Right ventricle myocardium superior (tissue), 1 donor: ENCODE measurements at places on chromosomes 7 and 10.

GRCh38 chr7:20858951-20859350 lies 72.3 kb upstream of the SP8 start:
- DNase-seq: no peak

DNA sequence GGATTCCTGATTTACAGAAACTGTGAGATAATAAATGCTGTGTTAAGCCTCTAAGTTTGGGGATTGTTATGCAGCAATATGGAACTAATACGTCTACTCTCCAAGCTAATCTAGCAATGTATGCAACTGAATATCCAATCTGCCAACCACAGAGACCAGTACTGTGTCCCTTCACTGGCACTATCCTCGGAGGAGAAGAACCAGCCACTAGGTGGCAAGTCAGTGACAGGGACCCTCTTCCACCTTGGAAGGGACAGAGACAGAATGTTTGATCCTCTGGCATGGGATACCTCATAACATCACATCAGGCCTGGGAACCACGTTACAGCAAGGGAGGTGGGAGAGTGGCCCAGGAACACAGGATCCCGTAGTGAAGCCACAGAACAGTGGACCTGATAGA lies 96.4 kb downstream of the CREM start:
- no peak for DNase-seq

DNA sequence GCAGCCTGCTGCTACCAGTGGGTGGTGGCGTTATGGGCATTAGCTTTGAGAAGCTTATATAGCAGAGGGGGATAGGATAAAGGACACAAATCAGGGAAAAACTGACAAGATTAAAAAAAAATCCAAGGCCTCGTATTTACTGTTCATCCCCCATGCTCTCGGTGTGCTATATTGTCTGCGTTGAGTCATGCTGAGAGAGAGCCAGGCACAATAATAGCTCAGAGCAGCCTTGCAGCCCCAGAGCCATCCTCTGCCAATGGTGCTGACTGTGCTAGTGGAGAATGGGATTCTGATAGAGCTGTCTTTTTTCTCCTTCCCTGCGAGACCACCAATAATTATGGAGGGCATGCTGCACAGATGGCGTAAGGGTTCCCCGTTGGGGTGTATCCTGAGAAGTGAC lies 51.7 kb upstream of the FZD1 start:
- no peak for DNase-seq

- no peak for DNase-seq
Measured at GRCh38 chr7:80604436-80604835, 34.0 kb upstream of the CD36 start.

DNA sequence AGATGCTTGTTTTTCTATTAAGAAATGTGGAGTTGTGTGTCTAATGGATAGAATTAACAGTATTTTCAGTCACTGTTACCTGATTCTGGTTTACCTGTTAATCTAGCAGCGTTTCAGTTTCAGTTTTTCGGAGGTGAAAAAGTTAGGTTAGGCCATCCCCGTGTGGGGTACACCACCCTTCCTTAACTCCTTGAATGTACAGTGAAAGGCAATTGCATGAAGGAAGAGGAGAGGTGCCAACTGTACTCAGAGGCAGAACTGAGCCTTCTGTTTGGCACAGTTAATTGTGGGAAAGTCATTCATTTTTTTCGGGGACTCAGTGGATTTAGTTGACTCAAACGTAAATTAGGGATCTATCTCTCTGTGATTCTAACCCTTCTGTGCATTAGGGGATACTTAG lies 35.5 kb downstream of the RPA3 start:
- no peak for DNase-seq

DNA sequence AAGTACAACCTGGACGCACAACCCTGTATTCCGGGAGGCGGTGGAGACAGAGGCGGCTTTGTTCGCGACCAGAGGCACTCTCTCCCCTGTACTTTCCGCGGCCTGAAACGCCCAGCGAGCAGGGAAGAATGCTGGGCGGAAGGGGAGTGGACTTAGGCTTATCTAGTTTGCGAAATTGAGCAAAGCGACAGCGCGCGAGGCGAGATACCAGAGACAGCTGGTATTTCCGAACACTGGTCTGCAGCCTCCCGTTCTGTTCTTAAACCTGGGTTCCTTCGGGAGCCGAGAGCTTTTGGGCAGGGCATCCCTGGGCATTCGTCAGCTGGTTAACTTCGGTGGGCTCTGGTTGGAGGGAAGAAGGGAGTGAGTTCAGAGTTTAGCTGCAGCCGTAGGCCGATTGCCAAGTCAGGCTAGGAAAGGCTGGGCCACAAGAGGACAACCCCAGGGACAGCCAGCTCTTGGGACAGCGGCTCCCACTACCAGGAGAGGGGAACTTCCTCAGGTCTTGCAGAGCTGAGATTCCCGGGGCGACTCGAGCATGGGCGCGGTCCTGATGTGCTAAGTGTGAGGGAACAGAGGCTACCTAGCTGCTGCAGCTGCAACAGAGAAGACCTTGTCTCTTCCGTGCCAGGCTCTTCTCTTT lies 3.9 kb downstream of the HMX3 start:
- no peak for DNase-seq

- DNase-seq: no peak
Measured at GRCh38 chr10:128625926-128626325, 499.7 kb upstream of the MKI67 start.
